ENCODE measurements at places on chromosomes 12 and 14.

- DNase-seq = no peak
These were observed 118.3 kb downstream of the MGAT4C start for GRCh38 chr12:86137936-86138335.

DNA sequence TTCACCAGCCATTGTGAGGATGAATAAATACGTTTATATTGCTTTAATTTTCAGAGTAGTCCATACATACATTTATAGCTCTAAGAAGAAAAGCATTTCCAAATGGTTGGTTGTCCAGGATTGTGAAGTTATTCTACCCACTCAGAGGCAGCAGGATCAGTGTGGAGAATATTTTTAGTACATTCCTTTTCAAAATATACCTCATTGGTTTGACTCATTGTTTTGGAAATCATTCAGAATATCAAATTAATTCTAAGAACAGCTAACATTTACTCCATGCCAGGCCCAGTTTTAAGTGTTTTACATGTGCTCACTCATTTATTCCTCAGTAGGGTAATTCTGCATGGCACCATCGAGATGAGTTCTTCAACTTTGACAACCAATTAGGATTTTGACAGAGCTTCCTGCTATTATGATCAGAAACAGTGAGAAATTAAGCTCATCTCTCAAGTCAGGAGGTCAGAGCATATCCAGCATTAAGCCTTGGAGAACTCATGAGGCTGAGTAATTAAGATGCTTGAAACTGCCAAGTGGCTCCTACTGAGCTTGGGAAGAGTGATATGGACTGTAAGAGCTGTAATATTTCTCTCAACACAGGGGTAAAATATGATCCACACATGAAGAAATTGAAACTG lies 153.3 kb upstream of the CLEC14A start:
- DNase-seq = no peak

GRCh38 chr14:22466491-22466890 lies 122.5 kb downstream of the DAD1 start:
- no peak for DNase-seq

- DNase-seq = no peak
These were observed 253.1 kb downstream of the CCDC91 start for GRCh38 chr12:28443337-28443736.

DNA sequence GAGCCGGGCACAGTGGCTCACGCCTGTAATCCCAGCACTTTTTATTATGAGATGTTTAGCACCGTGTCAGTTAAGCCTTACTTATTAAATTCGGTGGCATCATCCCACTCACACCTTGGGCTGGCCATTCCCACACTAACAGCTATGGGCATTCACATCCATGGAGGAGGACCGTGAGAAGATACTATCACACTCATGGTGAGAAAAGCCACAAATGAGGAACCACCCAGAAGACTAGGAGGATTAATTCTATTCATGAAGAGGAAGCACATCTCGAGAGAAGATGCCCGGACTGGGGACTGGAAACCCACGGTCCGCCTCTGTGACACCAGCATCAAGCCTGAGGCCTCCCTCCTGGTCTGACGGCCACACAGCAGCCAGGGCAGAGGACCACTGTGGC lies 4.9 kb downstream of the CDC42BPB start:
- no peak for DNase-seq

DNA sequence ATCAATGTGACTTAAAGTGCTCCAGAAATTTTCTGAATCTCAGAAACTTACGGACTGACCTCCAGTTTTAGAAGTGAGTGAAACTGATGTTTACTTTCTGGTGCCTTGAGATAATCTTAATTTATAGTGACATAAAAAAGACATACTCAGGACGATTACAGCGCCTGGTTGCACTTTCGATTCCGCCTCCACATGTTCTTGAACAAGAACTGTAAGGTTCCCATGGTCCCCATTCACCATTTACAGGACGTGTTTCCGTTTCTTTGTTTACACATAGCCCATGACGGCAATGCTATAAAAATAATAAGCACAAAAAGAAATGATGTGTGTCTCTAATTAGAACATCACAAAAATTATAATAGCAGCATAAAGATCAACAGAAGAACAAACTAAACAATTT lies 98.2 kb downstream of the ADAMTS20 start:
- no peak for DNase-seq

GRCh38 chr14:50551877-50552276 lies 8.1 kb upstream of the ATL1 start:
- no peak for DNase-seq

DNA sequence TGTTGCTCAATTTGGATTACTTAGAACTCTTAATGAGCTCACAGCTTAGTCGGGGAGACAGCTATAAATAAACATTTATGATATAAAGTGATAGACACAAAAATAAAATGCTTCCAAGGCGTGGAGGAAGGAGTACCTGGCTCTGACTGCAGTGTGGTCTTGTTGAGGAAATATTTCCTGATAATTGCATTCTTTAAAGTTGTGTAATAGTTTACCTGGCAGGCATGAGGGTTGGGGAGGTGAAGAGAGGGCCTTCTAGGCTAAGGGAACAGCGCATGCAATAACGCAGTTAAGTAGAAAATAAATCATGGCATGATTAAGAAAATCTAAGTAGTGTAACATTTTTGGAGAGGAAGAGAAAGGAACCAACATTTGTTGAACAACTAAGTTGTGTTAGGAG lies 260.5 kb upstream of the ATP2B1 start:
- DNase-seq = no peak

GRCh38 chr12:65590318-65590717 lies 234.0 kb upstream of the HMGA2 start:
- no peak for DNase-seq

GRCh38 chr12:124492879-124493808 lies 74.3 kb downstream of the NCOR2 start:
- no peak for DNase-seq

- DNase-seq = no peak
These were observed 90.3 kb upstream of the EEA1 start for GRCh38 chr12:93019212-93019927.

- DNase-seq = no peak
These were observed 1108.6 kb downstream of the LRFN5 start for GRCh38 chr14:42715316-42715715.

DNA sequence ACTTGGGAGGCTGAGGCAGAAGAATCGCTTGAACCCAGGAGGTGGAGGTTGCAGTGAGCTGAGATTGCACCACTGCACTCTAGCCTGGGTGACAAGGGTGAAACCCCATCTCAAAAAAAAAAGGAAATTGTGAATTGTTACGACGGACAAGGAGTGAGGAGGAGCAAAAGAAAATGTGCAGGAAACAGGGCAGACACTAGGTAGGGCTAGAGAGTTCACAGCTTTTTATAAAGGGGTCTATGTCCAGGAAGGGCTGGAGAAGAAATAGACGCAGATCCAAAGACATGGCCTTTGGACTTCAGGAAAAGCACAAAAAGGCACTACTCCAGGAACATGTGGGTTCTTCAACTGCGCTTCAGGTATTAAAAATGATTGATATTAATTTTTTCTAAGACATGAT lies 34.4 kb downstream of the ATG14 start:
- no peak for DNase-seq

- DNase-seq = no peak
These were observed 7.3 kb downstream of the KRT79 start for GRCh38 chr12:52826611-52827498.

DNA sequence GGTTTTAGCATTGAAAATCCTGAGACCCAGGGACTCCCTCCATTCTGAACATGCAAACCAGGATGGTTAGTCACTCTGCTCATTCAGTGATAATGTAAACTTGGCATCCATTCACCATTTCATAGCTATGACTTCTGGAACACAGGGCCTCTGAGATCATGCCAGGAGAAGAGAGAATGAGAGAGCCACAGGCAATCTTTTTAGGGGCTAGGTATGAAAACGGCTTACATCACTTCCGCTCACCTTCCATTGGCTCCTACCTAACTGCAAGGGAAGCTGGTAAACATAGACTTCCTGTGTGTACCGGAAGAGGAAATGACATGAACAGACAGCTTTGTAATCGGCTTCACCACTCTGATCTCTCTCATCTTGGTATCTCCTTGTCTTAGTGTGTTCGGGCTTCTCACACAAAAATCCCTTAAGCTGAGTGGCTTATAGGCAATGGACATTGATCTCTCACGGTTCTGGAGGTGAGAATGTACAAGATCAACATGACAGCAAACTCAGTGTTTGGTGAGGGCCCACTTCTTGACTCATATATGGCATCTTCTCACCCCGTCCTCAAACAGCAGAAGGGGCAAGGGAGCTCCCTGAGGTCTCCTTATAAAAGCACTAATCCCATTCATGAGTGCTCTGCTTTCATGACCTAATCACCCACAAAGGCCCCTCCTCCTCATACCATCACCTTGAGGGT lies 465.9 kb upstream of the TBX3 start:
- DNase-seq = no peak

GRCh38 chr14:52121441-52121840 lies 52.6 kb upstream of the NID2 start:
- DNase-seq = no peak

DNA sequence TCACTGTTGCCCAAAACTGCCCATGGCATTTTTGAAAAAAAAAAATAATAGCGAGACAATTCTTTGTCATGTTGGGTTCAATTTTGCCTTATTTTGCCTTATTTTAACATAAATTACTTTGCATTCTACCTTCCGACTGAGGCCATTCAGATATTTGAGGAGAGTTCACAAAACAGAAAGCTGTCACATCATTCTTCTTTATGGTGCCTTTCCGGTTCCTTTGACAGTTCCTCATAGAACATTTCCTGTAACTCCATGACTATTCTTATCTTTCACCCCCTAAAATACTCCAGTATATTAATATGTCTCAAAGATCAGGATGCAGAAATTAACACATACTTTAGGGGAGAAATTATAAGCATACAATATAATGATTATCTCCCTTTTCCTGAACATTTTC lies 476.7 kb downstream of the NOVA1 start:
- no peak for DNase-seq

- no peak for DNase-seq
These were observed 10.3 kb upstream of the KRT1 start for GRCh38 chr12:52690351-52691075.

DNA sequence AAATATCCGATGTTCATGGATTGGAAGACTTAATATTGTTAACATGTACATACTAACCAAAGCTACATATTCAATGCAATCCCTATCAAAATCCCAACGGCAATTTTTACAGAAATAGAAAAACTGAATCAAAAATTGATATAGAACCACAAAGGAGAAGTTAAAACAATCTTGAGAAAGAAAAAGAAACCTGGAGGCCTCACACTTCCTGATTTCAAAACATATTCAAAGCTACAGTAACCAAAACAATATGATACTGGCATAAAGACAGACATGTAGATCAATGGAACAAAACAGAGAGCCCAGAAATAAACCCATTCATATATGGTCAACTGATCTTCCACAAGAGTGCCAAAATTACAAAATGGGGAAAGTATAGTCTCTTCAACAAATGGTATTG lies 5.4 kb upstream of the PELI2 start:
- no peak for DNase-seq

DNA sequence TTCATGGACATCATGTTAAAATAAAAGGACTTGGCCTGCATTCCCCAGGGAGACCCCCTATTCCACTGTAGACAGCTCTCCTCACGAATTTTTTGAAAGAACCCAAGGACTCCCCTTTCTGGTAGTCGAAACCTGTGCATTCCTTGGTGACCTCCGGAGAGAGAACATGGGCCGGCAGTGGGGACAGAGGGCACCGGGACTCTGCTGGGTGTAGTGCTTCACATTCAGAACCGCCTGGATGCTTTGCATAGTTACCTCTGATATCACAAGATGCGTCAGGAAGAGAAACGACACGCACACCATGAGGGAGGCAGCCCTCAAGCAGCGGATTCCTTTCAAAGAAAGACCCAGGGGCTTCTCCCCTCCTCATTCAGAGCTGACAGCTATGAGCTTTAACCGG lies 9.7 kb downstream of the CKAP4 start:
- DNase-seq = no peak
